ENCODE measurements at places on chromosomes 7 and 10. TPM values are rescaled to one million over a fixed set of nuclear protein-coding genes. Genes with fewer than 3 reads are reported as not detected.

DNA sequence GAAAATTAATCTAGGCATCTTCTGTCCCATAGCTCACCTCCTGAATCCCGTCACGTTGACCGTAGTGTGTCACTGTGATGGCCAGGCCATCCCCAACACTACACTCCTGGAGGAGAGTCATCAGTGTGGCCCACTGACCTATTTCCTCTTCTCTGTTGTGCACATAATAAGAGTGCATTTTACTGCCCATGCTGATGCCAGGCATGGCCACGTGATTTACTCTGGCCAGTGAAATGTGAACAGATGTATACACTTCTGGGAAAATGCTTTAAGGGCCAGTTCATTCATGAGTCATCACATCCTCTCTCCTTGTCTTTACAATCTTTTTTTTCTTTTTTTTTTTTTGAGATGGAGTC, 101.9 kb upstream of the PIP4K2A start:
- no peak overlapping the region for H3K27ac ChIP-seq
- H3K4me3 ChIP-seq: no peak overlapping the region
- DNase-seq: no peak
- peaks cover 1% of the 10 kb centered on the region for H3K27me3 ChIP-seq
- H3K4me1 ChIP-seq: no peaks in the 10 kb centered on the region

The IPMK gene
- total RNA-seq: 6.7 TPM

The EN2 gene
- not detected for total RNA-seq

DNA sequence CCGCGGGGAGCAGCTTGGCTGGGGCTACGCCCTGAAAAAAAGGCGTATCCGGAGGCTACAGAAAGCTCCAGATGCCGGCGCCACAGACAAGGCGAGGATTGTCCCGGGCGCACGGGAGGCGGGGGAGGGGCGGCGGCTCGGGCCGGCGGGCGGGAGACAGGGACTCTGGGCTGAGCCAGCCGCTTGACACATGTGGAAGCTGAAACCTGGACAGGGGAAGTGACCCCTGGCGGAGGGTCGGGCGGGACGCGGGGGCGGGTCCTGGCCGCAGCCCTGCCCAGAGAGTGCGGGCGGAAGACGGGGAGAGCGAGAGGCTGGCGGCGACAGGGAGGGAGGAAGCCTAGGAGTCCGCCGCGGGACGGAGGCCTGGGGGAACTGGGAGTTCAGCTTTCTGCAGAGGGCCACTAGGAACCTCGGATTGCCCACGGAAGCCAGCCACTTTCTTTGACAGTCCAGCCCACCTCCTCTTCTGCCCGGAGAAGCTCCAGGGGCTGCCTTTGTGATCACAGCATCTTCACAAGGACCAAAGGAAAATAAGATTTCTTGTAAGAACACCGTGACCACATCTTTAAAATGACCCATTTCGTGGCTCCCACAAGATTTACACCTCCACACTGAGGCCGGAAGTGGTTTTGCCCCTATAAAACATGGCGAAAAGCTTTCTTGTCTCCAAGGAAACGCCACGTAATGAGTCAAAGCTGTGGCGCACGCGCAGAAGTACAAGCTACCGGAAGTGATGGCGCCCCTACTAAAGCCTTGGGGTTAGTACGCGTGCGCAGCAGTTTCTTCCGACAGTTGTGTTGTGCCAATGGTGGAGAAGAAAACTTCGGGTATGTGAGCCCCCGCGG, at the start of the genes PLOD3 and ZNHIT1:
TSS of gene PLOD3 (minus strand) at position 194 of the 848 bp plus-strand sequence. CDS start 307 bp downstream, outside the sequence.
TSS of gene ZNHIT1 (plus strand) at position 778 of the 848 bp plus-strand sequence. CDS start at position 809, 31 bp downstream.
- peaks cover 44% of the 10 kb centered on the region for H3K36me3 ChIP-seq
- peak within 1 kb of the TSS; percentile 84 for H3K27ac ChIP-seq
- H3K27me3 ChIP-seq: no peaks in the 10 kb centered on the region
- peaks cover 30% of the 10 kb centered on the region for H3K4me1 ChIP-seq
- peak within 1 kb of the TSS; percentile 94 for H3K4me3 ChIP-seq

The FKBP9 gene
- 0.51 TPM for total RNA-seq

The FXYD4 gene
- total RNA-seq: not detected

DNA sequence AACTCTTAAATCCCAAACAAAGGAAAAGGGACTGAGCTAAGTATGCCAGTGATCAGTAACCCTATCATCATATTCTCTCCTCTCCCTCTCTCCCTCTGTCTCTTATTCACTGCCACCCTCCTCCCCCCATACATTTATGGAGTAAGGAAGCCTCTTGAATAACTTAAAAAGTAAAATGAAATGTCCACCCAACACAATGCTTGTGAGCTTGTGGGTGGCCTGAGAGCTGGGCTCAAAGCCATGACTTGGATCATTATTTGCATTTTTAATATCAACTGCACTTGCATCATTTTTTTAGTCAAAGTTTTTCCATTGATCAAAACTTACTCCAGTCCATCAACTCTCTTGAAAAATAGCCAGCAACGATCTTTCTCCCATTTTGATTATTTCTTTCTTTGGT, 46.8 kb downstream of the FAM107B start:
- DNase-seq: no peak
- no peak overlapping the region for H3K4me3 ChIP-seq
- H3K4me1 ChIP-seq: peaks cover 40% of the 10 kb centered on the region
- no peak overlapping the region for H3K27ac ChIP-seq
- no peaks in the 10 kb centered on the region for H3K27me3 ChIP-seq

DNA sequence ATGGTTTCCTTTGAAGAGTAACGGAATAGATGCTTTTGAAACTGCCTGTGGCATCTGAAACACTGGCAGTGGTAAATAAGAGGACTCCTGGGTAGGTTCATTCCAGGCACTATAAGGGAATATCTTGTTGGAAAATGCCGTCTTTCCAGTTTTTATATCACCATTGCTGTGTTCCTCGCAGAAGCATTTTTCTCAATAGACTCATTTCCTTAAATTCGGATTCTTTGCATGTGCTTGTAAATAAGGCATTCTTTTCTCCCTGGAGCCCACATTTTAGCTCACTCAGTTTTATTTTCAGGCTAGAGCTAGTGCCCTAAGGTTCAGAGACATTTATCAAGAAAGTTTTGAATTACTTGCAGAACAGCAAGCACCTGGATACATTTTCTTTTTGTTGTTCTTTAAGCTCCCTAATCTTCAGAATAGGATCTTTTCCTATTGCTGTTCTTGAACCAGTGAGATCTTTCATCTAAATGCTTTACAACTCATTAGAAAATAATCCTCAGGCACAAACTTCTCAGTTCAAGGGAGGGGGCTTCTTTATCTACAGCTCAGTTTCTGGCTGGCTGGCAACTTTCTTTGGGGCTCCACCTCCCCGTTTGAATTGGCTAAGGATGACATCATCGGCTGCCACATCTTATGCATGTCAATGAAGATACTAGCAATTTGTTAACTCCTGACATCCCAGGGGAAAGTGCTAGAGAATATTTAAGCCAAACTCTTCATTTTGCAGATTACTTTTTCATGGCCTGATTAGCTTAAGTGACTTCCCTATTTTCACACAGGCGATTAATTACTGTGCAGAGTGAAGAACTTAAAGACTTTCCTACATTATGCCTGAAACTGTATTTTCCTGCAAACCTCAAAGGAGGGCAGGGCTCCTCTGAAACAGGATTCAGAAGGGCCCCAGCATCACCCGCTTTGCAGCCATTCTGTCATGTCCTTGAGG, 133.7 kb upstream of the RSU1 start:
- no peaks in the 10 kb centered on the region for H3K36me3 ChIP-seq
- no peaks in the 10 kb centered on the region for H3K27me3 ChIP-seq
- no peak overlapping the region for H3K4me3 ChIP-seq

DNA sequence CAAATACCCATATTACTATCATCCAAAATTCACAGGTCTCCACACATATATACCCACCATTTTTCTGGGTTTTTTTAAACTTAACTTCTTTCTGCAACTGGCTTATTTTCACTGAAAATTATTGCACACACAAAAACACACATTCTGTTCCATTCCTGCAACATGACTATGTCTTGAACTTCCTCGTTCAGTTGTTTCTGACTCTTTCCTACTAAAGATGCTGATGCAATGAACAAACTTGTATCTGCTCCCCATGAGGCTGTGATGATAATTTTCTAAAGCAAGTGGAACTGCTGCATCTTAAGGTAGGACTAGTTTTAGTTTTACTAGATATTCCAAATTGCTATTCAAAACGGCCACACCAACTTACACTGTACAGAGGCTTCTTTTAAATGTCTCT, 77.7 kb downstream of the OSBPL3 start:
- no peak overlapping the region for H3K4me3 ChIP-seq
- H3K36me3 ChIP-seq: no peaks in the 10 kb centered on the region
- no peaks in the 10 kb centered on the region for H3K27me3 ChIP-seq
- H3K4me1 ChIP-seq: peaks cover 38% of the 10 kb centered on the region

The TRIM50 gene
- total RNA-seq: not detected

The DDX56 gene
- total RNA-seq: 99.7 TPM

DNA sequence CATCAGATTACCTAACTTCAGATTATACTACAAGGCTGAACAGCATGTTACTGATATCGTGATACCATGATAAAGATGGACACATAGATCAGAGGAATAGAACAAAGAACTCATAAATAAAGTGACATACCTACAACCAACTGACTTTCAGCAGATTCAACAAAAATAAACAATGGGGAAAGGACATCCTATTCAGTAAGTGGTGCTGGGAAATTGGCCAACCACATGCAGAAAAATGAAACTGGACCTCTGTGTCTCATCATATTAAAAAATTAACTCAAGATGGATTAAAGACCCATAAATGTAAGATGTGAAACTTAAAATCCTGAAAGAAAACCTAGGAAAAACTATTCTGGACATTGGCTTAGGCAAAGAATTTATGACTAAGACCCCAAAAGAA, 158.6 kb downstream of the ZEB1 start:
- no peaks in the 10 kb centered on the region for H3K4me1 ChIP-seq
- H3K4me3 ChIP-seq: no peak overlapping the region
- H3K36me3 ChIP-seq: peaks cover 22% of the 10 kb centered on the region
- no peak for DNase-seq

DNA sequence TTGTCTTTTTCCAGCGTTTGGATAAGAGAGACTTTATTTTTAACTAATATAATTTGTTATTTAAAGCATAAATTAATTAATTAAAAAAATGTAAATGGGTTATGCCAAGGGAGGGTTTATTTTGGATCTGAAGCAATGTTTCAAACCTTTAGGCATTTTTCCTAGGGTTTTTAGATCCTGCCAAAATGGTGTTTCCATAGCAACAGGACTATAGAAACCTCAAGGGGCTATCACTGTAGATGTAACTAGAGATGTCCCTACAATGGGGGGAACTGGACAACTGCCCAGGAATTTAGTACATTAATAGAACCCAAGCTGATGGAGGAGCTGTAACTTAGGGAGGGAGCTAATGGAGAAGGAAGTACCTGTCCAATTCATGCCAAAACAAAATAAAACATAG, 57.3 kb downstream of the SLC39A12 start:
- no peaks in the 10 kb centered on the region for H3K36me3 ChIP-seq
- no peak overlapping the region for H3K27ac ChIP-seq
- DNase-seq: no peak
- peaks cover 6% of the 10 kb centered on the region for H3K27me3 ChIP-seq
- no peaks in the 10 kb centered on the region for H3K4me1 ChIP-seq

The NCF1 gene
- 121 TPM for total RNA-seq

The RGR gene
- not detected for total RNA-seq

- H3K4me1 ChIP-seq: peaks cover 48% of the 10 kb centered on the region
- no peaks in the 10 kb centered on the region for H3K27me3 ChIP-seq
- no peak overlapping the region for H3K27ac ChIP-seq
- no peak overlapping the region for H3K4me3 ChIP-seq
- H3K36me3 ChIP-seq: peaks cover 36% of the 10 kb centered on the region
These were observed 3.8 kb downstream of the PTER start for GRCh38 chr10:16440396-16441133.

- H3K4me1 ChIP-seq: peaks cover 14% of the 10 kb centered on the region
- peaks cover 34% of the 10 kb centered on the region for H3K27me3 ChIP-seq
- H3K36me3 ChIP-seq: no peaks in the 10 kb centered on the region
- H3K4me3 ChIP-seq: no peak overlapping the region
- H3K27ac ChIP-seq: no peak overlapping the region
These were observed 25.6 kb upstream of the PLEKHA1 start for GRCh38 chr10:122348935-122349361.

GRCh38 chr10:78774999-78775711, 293.6 kb upstream of the ZMIZ1 start:
- H3K27me3 ChIP-seq: peaks cover 3% of the 10 kb centered on the region
- no peaks in the 10 kb centered on the region for H3K36me3 ChIP-seq
- no peak overlapping the region for H3K4me3 ChIP-seq
- no peaks in the 10 kb centered on the region for H3K4me1 ChIP-seq
- DNase-seq: no peak

DNA sequence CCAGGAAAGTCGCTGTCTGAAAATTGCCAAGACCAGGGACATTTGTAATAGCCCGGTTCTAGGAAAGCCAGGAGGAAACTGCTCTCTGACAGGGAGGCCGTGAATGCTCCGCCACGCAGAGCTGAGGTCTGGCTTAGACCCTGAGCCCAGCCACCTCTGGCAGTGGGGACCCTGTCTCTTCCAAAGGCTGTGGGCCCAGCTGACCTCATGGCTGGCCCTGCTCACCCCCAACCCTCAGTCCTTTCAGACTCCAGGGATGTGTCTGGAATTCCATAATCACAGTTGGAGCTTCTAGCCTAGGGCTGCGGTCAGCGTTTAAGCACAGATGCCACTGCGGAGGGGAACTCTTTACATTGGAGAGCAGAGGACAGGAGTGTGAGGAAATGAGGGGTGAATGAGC, 6.6 kb upstream of the VIPR2 start:
- no peak overlapping the region for H3K27ac ChIP-seq
- H3K4me1 ChIP-seq: no peaks in the 10 kb centered on the region
- H3K4me3 ChIP-seq: no peak overlapping the region
- H3K27me3 ChIP-seq: peaks cover 1% of the 10 kb centered on the region
- DNase-seq: no peak

The SLF2 gene
- 35.5 TPM for total RNA-seq

- H3K4me1 ChIP-seq: peaks cover 17% of the 10 kb centered on the region
- peak overlapping the region; percentile 25 for H3K27ac ChIP-seq
- H3K4me3 ChIP-seq: no peak overlapping the region
These were observed 19.3 kb downstream of the MYO1G start for GRCh38 chr7:44959433-44959951.

The FBXL13 gene
- total RNA-seq: 3.4 TPM

GRCh38 chr10:123926401-123927264, 35.0 kb upstream of the CPXM2 start:
- peaks cover 16% of the 10 kb centered on the region for H3K27me3 ChIP-seq
- no peak for DNase-seq
- no peak overlapping the region for H3K4me3 ChIP-seq

- no peak overlapping the region for H3K4me3 ChIP-seq
- peaks cover 69% of the 10 kb centered on the region for H3K27me3 ChIP-seq
- no peak for DNase-seq
- no peaks in the 10 kb centered on the region for H3K36me3 ChIP-seq
These were observed 13.7 kb upstream of the HOXA13 start for GRCh38 chr7:27213433-27214238.

The TACR2 gene
- not detected for total RNA-seq

The SPDYE5 gene
- total RNA-seq: not detected

The HPSE2 gene
- total RNA-seq: not detected

GRCh38 chr7:77907281-77907680, 108.7 kb downstream of the PHTF2 start:
- no peaks in the 10 kb centered on the region for H3K27me3 ChIP-seq
- H3K4me1 ChIP-seq: peaks cover 49% of the 10 kb centered on the region
- peak overlapping the region; percentile 96 for H3K27ac ChIP-seq
- peak overlapping the region; percentile 57 for H3K4me3 ChIP-seq
- H3K36me3 ChIP-seq: peaks cover 19% of the 10 kb centered on the region

The HSPB1 gene
- total RNA-seq: 63.4 TPM
